Hippocampal formation (tissue), 2 donors: ENCODE measurements at places on chromosomes 13 and 19.

DNA sequence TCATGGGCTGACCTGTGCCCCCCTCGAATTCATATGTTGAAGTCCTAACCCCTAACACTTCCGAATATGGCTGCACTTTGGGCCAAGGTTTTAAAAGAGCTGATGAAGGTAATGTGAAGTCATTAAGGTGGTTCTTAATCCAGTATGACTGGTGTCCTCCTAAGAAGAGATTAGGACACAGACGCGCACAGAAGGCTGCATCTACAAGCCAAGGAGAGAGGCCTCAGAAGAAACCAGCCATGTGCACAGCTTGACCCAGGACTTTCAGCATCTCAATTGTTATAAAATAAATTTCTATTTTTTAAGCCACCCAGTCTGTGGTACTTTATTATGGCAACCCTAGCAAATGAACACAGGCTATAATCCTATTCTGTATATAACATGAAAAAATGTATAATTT is 99.9 kb downstream of the DOCK9 start:
- DNase-seq, result no peak

- DNase-seq, result no peak
Observed at GRCh38 chr13:110390567-110390966, 83.5 kb downstream of the COL4A2 start.

- no peak for DNase-seq
Observed at GRCh38 chr19:51142119-51142518, at the start of gene SIGLEC7. Gene SIGLEC7 (plus strand): TSS chr19:51142301. CDS start chr19:51142370, 69 bp downstream.

- no peak for DNase-seq
Observed at GRCh38 chr13:78420814-78421213, 182.5 kb downstream of the POU4F1 start.

DNA sequence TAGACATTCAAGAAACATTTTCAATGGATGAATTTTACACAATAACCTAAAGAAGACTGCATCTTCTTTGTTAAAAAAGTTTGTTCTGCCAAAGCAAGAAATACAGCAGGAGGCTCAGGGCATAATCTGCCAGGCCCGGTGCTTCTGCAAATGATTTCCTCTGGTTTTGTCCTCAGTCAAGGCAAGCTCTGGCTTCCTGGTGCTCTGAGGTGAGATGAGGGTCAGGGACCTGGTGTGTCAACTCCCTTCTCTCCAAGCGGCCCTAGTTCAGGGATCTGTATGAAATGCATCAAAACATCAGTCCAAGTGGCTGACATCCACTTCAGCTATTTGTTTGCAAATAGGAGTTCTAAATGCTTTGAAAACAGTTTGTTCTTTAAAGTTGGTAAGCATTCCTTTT is 31.6 kb downstream of the LACC1 start:
- DNase-seq, result no peak

DNA sequence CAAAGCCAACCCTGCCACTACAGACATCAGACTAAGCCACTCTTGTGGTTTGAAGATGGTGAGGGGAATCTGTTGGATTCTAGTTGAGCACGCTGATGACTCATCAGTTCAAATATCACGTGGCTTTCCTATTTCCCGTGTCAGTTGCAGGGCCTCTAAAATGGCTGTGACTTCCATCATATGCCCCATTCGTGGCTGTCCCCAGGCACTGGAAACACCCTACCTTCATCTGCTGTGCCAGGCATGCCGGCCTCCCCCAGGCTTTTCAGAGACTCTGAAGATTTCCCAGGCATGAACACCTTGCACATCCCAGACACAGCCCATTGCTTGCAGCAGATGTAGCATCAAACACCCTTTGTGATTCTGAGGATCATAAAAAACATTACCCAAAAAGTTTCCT is 659.9 kb downstream of the UQCRFS1 start:
- DNase-seq, result no peak

- no peak for DNase-seq
Observed at GRCh38 chr19:38049105-38049649, 142.2 kb downstream of the SIPA1L3 start.

GRCh38 chr13:79986890-79987289 is 354.0 kb downstream of the SPRY2 start:
- DNase-seq, result no peak

- DNase-seq, result no peak
Observed at GRCh38 chr13:106095919-106096318, 439.5 kb downstream of the EFNB2 start.

DNA sequence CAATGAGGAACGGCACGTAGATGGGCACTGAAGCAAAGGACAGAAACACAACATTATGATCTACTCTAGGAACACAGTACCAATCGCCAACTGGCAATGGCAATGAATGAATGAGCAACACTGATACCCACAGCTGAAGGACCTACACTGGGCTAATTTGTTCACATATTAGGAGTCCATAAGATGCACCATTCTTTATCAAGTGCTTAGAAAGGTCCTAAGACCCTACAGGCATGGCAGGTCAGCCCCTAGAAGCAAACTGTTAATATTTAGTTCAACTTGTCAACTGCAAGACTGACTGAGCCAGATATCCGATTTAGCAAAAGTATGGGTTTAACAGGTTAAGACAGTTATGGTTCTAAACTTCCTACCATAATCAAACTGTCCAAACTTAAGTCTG is 4.8 kb downstream of the SHISA2 start:
- no peak for DNase-seq

- no peak for DNase-seq
Observed at GRCh38 chr19:33147538-33147937, 15.6 kb downstream of the WDR88 start.

GRCh38 chr19:39436350-39436716 is 584 bp upstream of the RPS16 start:
- DNase-seq, result no peak

- no peak for DNase-seq
Observed at GRCh38 chr13:30884543-30884942, 21.5 kb upstream of the MEDAG start.

DNA sequence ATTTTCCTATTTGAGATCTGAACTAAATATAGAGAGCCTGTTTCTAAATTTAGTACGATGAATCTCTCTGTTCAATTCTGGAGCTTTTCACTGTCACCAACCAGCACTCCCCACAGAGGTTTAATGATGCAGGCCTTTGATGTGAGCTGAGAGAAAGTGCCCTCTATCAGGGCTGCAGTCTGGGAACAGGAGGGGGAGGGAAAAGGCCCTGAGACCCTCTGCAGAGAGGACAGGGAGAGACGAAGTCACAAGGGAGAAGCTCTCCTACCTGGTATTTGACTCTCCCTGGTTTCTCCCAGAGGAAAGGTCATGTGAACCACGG is 206.8 kb upstream of the SOX1 start:
- DNase-seq, result no peak

DNA sequence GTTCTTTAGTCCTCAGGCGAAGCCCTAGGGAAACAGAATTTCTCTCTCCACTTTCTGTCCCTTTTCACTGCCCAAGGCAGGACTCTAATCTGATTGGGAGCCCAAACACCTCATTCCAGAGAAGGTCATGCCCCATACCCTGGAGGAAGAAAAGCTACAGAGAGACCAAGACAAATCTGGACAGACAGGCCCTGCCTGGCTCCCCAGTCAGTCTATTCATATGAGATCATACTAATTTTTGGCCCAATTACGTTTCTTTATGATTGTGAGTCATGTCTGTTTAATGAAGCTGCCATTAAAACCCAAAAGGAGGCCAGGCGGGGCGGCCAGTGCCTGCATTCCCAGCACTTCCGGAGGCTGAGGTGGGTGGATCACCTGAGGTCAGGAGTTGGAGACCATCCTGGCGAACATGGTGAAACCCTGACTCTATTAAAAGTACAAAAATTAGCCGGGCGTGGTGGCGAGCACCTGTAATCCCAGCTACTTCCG is 3.3 kb upstream of the AP3D1 start:
- no peak for DNase-seq

GRCh38 chr13:45792827-45793303 is 58.7 kb downstream of the SIAH3 start:
- no peak for DNase-seq

DNA sequence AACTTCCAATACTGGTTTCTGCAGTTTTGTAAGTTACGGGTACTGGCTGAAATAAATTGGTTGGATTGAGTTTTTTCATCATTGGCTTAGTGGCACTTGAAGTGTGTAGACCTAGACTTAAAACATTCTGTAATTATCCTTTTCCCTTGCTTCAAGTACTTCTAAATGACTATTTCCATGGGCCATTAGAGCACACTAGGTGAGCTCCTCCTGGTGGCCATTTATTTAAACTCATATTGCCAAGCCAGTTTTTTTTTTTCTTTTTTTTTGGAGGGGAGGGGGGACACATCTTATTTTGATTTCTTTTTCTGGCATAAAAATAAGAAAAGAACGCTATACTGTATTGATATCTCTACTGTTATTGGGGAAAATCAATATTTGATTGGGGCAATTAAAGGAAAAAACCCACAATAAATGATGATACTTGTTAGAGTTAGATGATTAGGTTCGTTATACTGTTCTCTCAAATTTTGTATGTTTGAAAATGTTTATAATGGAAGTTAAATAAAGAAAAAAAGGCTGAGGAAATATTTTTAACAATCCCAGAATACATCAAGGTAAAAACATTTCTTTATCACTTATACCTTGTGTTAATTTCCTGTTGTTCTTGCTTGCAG is 82.9 kb downstream of the PDS5B start:
- DNase-seq, result peak; percentile 6

- DNase-seq, result no peak
Observed at GRCh38 chr19:2982561-2982960, 5.2 kb downstream of the TLE6 start.

DNA sequence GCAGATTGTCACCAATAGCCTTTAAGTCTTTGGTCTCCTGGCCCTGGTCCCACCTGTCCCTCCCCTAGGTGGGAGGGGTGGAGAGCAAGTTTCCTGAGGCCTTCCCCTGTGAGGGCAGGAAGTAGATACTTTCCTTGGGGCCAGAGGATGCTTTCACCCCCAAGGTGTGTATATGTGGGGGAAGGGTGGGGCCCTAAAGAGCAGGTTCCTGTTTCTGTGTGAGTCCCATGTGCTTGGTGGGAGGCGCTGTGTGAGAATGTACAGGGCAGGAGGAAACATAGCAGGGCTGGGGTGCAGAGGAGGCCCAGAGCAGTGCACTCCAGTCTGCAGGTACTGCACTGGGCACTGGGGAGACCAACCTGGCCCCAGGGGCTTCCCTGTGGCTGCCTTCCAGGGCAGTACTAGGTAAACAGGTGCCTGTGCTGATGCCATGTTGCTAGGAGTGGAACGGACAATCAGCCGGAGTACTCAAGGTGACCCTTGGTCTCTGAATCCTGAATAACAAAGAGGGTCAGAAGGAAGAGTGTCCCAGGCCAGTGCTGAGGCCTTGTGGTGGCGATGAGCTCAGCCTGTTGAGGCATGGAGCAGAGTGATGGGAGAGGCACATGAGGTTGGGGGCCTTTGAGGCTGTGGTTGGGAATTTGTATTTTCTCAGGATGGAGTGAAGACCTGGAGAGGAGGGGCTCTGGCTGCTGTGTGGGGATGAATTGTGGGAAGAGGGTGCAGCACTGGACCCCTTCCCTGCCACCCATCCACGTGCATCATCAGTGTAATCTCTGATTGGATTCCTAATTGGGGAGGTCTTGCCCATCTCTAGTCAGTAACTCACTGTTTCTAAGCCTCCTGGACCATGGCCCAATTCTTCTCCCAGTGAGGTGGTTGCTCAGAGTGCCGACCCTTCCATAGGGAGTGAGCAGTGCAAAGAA is 5.1 kb downstream of the EGLN2 start:
- DNase-seq, result no peak

- DNase-seq, result no peak
Observed at GRCh38 chr13:112468069-112468468, 91.9 kb downstream of the SPACA7 start.

GRCh38 chr19:40768869-40769268 is 6.5 kb upstream of the MIA start:
- DNase-seq, result no peak

DNA sequence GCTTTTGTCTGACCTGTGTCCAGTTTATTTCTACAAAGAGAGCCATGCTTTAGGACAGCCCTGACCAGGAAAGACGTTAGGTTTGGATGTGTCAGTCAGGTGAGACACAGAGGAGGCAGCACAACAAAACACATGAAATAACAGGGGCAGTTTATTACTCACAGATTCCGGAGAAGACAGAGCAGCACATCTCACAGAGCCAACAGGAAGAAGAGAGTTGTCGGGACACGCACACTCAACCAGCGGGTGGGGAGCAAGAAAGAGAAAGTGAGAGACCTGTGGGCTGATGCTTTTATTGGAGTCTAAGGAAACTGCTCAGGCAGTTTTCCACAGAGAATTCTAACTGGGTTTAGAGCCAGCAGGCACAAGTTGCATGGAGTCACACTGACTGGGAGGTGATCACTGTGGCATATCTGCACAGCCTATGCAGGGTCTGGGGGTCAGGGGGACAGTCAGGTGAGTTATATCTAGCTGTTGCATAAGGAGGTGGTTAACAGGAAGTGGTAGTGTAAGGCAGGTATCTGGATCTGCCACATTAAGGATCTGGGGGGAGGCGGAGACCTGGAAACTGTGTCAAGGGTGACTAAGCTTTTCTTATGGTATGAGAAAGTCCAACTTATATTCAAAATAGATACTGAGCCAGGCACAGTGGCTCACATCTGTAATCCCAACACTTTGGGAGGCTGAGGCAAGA is 24.1 kb upstream of the CEACAM20 start:
- DNase-seq, result no peak

GRCh38 chr13:106291006-106291405 is 244.5 kb downstream of the EFNB2 start:
- no peak for DNase-seq

DNA sequence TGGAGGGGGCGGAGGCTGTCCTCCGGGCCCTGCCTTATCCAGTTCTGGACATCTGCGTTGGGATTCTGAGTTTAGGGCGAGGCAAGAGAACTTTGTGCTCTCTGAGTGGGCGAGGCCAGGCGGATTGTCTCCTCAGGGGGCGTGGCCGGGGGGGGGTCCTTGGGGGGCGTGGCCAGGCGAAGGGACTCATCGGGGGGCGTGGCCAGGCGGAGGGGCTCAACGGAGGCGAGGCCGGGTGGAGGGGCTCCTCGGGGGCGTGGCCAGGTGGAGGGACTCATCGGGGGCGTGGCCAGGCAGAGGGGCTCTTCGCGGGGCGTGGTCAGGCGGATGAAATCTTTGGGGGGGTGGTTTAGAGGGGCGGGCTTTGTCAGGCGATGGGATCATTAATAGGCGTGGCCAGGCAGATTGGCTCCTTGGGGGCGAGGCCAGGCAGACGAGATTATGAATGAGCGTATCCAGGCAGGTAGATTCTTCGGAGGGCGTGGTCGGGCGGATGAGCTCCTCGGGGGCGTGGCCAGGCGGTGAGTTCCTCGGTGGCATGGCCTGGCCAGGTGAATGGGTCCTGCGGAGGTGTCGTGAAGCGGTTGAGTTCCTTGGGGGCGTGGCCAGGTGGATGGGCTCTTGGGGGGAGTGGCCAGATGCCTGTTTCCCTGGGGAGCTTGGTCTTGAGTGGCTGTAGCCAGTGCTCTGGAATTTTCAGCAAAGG is 10.3 kb upstream of the CACNG7 start:
- DNase-seq, result no peak

- DNase-seq, result peak; percentile 16
Observed at GRCh38 chr13:107650081-107650701, 565.1 kb downstream of the LIG4 start.

GRCh38 chr19:12647047-12647446 is 19.5 kb downstream of the MAN2B1 start:
- DNase-seq, result no peak
